ENCODE measurements at places on chromosomes 6 and 20. TPM values are rescaled to one million over a fixed set of nuclear protein-coding genes. Genes with fewer than 3 reads are reported as not detected.

The LTB gene
- total RNA-seq = 155 TPM

- H3K4me1 ChIP-seq = no peaks in the 10 kb centered on the region
- H3K36me3 ChIP-seq = no peaks in the 10 kb centered on the region
- no peak for DNase-seq
- H3K27me3 ChIP-seq = no peaks in the 10 kb centered on the region
- H3K27ac ChIP-seq = no peak overlapping the region
These were observed 17.4 kb upstream of the PLCB4 start for GRCh38 chr20:9051508-9051907.

DNA sequence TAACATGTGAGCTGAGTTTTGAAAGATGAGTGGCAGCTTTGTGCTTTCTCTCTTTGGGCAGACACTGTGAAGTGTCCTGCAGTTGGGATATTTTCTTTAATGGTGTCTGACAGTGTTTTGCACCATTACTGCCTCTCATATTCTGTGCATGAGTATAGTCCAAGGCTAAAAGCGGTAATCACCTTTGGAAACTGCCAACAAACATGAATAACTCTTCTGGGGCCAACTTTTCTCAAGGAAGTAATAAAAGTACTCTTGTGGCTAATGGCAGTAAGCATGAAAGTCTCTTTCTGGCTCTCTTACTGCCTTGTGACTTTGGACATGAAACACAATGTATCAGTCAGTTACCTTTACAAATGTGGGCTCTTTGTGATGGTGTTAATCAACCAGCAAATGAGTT is 91.7 kb upstream of the SOX4 start:
- H3K27me3 ChIP-seq = peaks cover 2% of the 10 kb centered on the region
- H3K4me3 ChIP-seq = no peak overlapping the region
- no peaks in the 10 kb centered on the region for H3K36me3 ChIP-seq
- no peak for DNase-seq

GRCh38 chr6:115467726-115468125 is 593.0 kb downstream of the FRK start:
- no peaks in the 10 kb centered on the region for H3K27me3 ChIP-seq
- no peak overlapping the region for H3K27ac ChIP-seq
- no peaks in the 10 kb centered on the region for H3K36me3 ChIP-seq

- H3K27me3 ChIP-seq = no peaks in the 10 kb centered on the region
- no peak overlapping the region for H3K4me3 ChIP-seq
- DNase-seq = no peak
- peaks cover 2% of the 10 kb centered on the region for H3K4me1 ChIP-seq
- H3K36me3 ChIP-seq = peaks cover 25% of the 10 kb centered on the region
- no peak overlapping the region for H3K27ac ChIP-seq
These were observed 57.8 kb downstream of the KIZ start for GRCh38 chr20:21183722-21184121.

DNA sequence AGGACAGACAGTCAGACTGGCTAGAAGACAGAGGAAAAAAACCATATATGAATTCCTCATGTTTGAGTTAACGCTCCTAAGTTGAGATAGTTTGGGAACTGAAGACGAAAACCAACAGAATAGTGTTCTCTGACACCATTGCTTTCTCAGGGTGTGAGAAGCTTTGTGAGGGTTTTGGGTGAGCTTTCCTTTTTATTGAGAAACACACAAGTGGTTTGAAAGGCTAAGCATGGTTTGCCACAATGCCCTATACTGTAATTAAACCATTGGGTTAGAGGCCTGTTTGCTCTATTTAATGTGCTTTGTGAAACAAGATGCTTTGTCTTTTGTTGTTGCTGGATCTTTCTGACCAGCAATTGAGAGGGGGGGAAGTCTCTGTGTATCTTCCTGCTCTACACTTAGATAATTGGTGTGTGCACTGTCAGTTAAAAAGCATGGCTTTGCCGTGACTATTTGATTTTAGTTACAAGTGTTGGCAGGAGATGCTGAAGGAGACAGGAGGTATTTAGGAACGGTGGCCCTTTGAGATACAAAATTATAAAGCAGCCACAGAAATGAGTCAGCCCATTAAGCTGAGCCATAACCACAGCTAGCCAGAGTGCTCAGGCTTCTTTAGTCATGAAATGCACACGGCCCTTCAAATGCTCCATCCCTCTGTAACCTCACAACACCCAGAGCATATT is 273.0 kb upstream of the PREP start:
- no peaks in the 10 kb centered on the region for H3K4me1 ChIP-seq
- DNase-seq = no peak
- H3K27me3 ChIP-seq = peaks cover 2% of the 10 kb centered on the region

Measured in activated B cell treated with CpG ODN at 0.5 μM for 24 hours (primary cell).